ENCODE measurements at places on chromosomes 1 and 21.

GRCh38 chr1:239956263-239956662, 135.4 kb upstream of the FMN2 start:
- no peak for DNase-seq

DNA sequence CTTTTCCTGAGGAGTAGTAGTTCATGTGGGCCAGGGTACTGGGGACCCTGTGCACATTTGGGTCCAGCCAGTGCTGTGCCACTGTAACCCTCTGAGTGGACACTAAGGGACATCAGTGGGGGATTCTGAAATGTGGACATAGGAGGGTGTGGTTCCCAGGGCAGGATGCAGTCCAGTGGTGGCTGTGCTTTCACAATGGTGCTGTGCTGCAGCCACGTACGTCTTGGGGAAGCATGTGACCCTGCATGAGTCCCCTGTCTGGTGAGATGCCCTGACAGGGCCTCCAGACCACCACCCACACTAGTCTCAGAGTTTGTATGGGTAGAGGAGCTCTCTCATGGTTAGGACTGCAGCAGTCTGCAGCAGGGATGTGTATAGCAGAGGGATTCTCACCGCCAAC, 37.8 kb upstream of the WNT2B start:
- DNase-seq, result no peak

- DNase-seq, result no peak
Observed at GRCh38 chr1:151635479-151636072, 23.7 kb downstream of the SNX27 start.

GRCh38 chr1:11298390-11299224, 25.6 kb downstream of the UBIAD1 start:
- DNase-seq, result no peak

- DNase-seq, result no peak
Observed at GRCh38 chr21:44934797-44935532, 4.9 kb upstream of the SLX9 start.

GRCh38 chr1:215376544-215377264, 190.4 kb upstream of the KCTD3 start:
- DNase-seq, result no peak

DNA sequence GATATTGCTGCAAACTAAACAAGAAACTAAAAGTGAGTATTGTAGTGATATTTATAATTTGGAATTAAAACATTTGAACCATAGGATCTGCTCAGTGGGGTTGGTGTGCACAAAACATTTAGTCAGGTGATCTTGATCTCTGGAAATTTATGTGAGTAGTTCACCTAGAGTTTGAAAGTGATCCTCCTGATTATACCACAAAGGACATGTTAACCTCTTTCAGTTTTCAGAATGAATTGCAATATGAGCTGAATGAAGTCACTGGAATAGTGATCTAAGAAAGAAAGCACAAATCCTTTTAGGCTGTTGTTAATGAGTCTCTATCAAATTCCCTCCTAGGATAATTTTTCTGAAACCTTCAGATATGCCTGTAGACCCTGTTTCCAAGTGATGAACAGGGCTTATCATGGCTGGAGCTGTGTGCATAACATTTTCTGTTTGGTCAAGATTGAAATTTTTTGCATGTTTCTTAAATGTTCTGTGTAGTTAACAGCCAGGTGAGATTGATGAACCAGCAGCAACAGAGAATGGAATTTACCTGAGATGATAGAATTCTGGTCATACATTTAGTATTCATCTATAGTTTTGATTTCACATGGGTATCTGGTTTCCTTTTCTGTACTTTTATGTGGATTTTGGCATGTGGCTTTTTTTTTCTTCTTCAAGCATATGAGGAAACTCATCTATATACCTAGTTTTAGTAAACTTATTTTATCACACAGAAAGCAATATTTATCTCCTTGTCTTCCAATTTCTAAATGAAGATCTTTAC, 25.5 kb downstream of the CDC14A start:
- DNase-seq, result no peak

GRCh38 chr1:55211863-55212262, 3.3 kb downstream of the USP24 start:
- DNase-seq, result no peak

- no peak for DNase-seq
Observed at GRCh38 chr1:84403347-84403746, 5.1 kb downstream of the DNASE2B start.

Measured in stimulated activated CD8-positive, alpha-beta memory T cell treated with anti-CD3 and anti-CD28 coated beads, Interleukin-2, amount 100 ng/mL, for 1 hour (primary cell).